ENCODE measurements at places on chromosomes 2 and 18.

DNA sequence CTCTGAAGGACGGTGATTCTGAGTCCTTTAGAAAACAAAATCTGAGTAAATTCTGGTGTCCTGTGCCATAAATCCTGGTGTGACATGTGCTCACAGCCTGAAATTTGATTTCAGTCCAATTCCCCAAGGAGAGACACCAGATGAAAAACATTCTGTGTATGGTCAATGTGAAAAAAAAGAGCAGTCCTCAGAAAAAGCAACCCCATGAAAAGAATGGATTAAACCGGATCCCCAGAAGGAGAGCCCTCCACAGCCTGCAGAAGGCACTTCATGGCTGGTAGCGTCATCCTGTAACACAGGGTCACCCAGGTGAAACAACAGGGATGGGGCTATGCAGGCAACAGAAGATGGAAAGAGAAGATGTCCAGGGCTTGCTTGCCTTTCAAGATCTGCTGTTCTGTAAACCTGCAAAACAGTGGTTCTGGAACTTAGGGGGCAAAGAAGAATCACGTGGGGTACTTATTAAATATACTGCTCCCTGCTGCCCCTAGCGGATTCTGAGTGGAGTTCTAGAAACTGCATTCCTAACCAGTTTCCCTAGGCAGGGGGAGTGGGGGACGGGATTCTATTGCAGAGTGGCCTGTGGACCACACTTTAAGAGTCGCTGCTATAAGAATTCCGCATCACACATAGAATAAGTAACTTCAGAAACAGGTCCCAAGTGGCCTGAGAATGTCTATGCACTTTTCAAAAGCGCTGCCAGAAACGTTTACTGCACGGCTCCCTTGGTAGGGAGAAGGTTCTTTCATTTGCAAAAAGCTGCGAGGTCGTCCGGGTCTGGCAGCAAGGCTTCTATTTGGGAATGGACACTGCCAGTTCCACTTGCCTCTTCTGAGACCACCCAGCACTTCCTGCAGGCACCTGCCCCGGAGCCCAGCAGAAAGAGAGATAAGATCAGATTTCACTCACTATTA is 118.9 kb upstream of the ARL5A start:
- DNase-seq: no peak

- DNase-seq: no peak
Observed at GRCh38 chr18:59690996-59691395, 6.2 kb downstream of the CCBE1 start.

DNA sequence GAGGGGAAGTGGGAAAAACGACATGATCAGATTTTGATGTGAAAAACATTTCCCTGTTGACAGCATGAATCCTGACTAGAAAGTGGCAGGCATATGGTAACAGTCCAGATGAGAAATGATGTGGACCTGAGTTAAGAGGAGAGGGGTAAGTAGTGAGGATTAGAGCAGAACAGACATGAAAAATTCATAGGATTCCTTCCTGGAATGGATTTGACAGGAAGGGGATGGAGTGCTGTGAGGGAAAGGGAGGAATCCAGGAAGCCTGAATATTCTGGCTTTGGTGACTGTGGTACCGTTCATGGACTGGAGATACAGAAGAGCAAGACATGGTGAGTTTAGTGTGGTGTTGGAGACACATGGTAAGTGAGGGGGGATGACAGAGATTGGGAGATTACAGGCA is 115.4 kb downstream of the TMEM131 start:
- DNase-seq: no peak

- DNase-seq: no peak
Observed at GRCh38 chr2:120452131-120452530, 106.2 kb downstream of the INHBB start.

DNA sequence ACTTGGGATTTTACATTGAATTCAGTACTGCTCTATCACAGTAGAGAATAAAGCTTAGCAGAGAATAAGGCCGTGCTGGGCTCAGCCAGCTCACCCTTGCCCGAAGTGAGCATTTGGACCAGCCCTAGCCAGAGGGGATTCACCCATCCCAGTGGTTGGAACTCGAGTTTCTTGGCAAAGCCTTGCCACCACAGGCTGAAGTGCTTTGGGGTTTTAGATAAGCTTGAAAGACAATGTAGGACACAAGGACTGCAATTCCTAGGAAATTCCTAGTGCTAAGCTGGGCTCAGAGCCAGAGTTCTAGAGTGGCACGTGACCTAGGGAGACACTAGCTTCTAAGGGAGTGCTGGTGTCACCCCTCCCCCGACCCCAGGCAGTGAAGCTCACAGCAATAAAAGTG is 28.0 kb downstream of the SERPINB11 start:
- no peak for DNase-seq

GRCh38 chr2:40372283-40372985 is 79.5 kb downstream of the SLC8A1 start:
- no peak for DNase-seq

DNA sequence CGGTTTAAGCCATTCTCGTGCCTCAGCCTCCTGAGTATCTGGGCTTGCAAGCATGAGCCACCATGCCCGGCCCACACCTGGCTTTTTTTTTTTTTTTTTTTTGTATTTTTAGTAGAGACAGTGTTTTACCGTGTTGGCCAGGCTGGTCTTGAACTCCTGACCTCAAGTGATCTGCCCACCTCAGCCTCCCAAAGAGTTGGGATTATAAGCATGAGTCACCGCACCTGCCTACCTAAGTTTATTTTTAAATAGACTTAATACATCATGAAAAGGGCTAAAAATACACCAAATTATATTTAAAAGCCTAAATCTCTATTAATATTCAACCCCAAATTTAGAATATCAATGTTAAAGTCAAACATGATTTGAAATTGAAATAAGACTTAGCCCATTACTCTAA is 250.8 kb upstream of the MC4R start:
- DNase-seq: no peak
